ENCODE measurements at places on chromosomes 7 and 10. TPM values are rescaled to one million over a fixed set of nuclear protein-coding genes. Genes with fewer than 3 reads are reported as not detected.

GRCh38 chr7:92403760-92404074, 43.6 kb upstream of the GATAD1 start:
- no peak overlapping the region for H3K4me3 ChIP-seq
- no peak overlapping the region for H3K27ac ChIP-seq
- peak; percentile 51 for DNase-seq

DNA sequence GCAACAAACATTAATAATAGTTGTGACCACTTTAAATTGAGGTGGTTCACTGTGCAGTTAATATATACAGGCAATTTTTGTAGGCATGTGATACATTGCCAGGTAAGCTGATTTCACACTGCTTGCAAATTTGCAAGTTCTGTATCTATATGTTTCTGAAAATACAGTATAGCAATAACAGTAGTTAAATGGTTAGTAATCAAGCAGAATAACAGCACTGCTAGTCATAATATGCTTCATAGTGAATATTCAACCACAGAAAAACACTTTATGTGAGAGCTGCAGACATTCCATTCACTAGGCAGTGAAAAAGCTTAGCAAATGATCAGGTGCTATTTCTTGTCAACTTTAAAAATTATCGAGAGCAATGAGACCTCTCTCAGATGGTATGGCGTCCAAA, 28.9 kb downstream of the SLC26A4 start:
- no peak for DNase-seq
- H3K4me3 ChIP-seq, result no peak overlapping the region
- peaks cover 2% of the 10 kb centered on the region for H3K4me1 ChIP-seq
- no peaks in the 10 kb centered on the region for H3K36me3 ChIP-seq
- no peaks in the 10 kb centered on the region for H3K27me3 ChIP-seq

- peaks cover 3% of the 10 kb centered on the region for H3K4me1 ChIP-seq
- no peak overlapping the region for H3K27ac ChIP-seq
- H3K4me3 ChIP-seq, result no peak overlapping the region
- DNase-seq, result no peak
- H3K27me3 ChIP-seq, result no peaks in the 10 kb centered on the region
- no peaks in the 10 kb centered on the region for H3K36me3 ChIP-seq
Observed at GRCh38 chr10:116084161-116084560, 188.8 kb downstream of the GFRA1 start.

- H3K4me3 ChIP-seq, result no peak overlapping the region
- peaks cover 27% of the 10 kb centered on the region for H3K36me3 ChIP-seq
- H3K27me3 ChIP-seq, result no peaks in the 10 kb centered on the region
- DNase-seq, result no peak
- H3K4me1 ChIP-seq, result peaks cover 6% of the 10 kb centered on the region
- no peak overlapping the region for H3K27ac ChIP-seq
Observed at GRCh38 chr7:84125654-84126053, 68.9 kb downstream of the SEMA3A start.

- H3K4me3 ChIP-seq, result no peak overlapping the region
- no peak overlapping the region for H3K27ac ChIP-seq
- no peaks in the 10 kb centered on the region for H3K36me3 ChIP-seq
- no peaks in the 10 kb centered on the region for H3K4me1 ChIP-seq
- DNase-seq, result no peak
Observed at GRCh38 chr10:48645600-48645999, 39.1 kb upstream of the WDFY4 start.

DNA sequence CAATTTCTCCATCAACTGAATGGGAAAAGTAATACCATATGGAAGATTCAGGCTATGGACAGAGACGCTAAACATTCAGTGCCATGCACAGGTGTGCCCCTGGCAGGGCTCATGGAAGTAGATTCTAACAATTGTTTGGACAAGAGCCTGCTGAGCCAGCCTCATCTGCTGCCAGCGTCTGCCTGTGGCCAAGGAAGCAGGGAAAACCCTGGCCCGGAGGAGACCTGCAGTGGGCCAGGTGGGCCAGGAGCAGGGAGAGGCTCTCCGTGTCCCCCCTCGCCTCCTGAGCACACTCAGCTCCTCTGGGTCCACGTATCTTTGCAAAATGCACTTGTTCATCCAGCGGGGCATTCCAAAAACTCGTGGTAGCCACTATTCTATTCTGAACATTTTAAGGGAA, 130.1 kb downstream of the TCERG1L start:
- no peak overlapping the region for H3K27ac ChIP-seq
- H3K27me3 ChIP-seq, result no peaks in the 10 kb centered on the region
- peak; percentile 35 for DNase-seq
- H3K36me3 ChIP-seq, result no peaks in the 10 kb centered on the region
- no peak overlapping the region for H3K4me3 ChIP-seq
- no peaks in the 10 kb centered on the region for H3K4me1 ChIP-seq

DNA sequence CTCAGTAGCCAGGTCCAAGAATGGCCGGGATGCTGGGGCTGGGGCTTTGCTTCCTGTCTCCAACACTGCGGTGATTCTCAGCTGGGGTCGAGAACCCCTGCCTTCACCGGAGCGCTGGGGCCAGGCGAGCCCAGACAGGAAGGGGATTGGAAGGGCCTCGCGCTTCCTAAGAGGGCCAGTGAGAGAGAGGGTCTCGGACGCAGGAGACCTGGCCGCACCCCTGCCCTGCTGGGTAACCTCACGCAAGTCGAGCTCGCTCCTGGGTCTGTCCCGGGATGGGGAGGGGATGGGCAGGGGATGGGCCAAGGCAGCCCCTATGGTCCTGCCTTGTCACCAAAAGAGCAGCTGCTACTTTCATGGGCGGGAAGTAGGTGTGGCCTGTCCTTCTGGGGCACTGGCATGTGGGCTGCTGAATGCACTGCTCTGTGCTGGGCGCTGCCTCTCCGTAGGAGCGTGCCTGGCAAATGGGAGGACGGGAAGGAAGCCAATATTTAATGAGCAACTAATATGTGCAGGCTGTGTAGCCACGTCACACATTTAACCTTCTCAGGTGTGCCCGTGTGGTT, 20.0 kb downstream of the KCNK18 start:
- peaks cover 44% of the 10 kb centered on the region for H3K27me3 ChIP-seq
- no peak overlapping the region for H3K27ac ChIP-seq
- H3K4me1 ChIP-seq, result no peaks in the 10 kb centered on the region
- no peaks in the 10 kb centered on the region for H3K36me3 ChIP-seq
- DNase-seq, result peak; percentile 85

- H3K27ac ChIP-seq, result no peak overlapping the region
- peaks cover 4% of the 10 kb centered on the region for H3K4me1 ChIP-seq
- no peaks in the 10 kb centered on the region for H3K27me3 ChIP-seq
Observed at GRCh38 chr7:151311294-151311864, 30.2 kb upstream of the NUB1 start.

DNA sequence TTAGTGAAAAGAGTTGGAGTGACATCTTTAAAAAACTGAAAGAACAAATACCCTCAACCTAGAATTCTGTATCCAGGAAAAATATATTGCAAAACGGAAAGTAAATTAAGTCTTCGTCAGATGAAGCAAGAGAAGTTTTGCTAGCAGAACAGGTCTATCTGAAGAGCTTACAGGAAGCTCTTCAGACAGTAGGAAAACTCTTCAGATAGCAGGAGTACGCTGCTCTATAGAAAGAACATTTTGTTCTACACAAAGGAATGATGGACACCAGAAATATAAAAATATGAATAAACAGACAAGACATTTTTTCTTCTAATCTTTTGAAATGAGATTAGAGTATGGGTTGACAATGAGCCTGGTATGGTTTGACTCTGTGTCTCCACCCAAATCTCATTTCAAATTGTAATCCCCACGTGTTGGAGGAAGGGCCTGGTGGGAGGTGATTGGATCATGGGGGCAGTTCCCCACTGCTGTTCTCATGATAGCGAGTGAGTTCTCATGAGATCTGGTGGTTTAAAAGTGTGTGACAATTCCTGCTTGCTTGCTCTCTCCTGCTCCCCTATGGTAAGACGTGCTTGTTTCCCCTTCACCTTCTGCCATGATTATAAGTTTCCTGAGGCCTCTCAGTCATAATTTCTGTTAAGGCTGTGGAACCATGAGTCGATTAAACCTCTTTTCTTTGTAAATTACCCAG, 567.3 kb downstream of the AUTS2 start:
- H3K27me3 ChIP-seq, result no peaks in the 10 kb centered on the region
- H3K36me3 ChIP-seq, result no peaks in the 10 kb centered on the region
- no peak overlapping the region for H3K4me3 ChIP-seq
- no peaks in the 10 kb centered on the region for H3K4me1 ChIP-seq

The GIMAP6 gene
- not detected for total RNA-seq

The CLRN3 gene
- total RNA-seq, result not detected

The DMBT1 gene
- 0.02 TPM for total RNA-seq

The UFSP1 gene
- 3.7 TPM for total RNA-seq

Measured in endodermal cell (in vitro differentiated cells).